ENCODE measurements at places on chromosomes 1 and 21.
A peak's percentile ranks its signal among the peaks of the same experiment; 100 is the strongest.

- no peak for DNase-seq
These were observed 38.5 kb downstream of the ABCD3 start for GRCh38 chr1:94456736-94457135.

- DNase-seq: no peak
These were observed 106.3 kb upstream of the HMCN1 start for GRCh38 chr1:185627761-185628501.

- no peak for DNase-seq
These were observed 4.9 kb upstream of the GJB5 start for GRCh38 chr1:34749992-34750391.

- DNase-seq: no peak
These were observed 200.9 kb downstream of the TM2D1 start for GRCh38 chr1:61523893-61524605.

DNA sequence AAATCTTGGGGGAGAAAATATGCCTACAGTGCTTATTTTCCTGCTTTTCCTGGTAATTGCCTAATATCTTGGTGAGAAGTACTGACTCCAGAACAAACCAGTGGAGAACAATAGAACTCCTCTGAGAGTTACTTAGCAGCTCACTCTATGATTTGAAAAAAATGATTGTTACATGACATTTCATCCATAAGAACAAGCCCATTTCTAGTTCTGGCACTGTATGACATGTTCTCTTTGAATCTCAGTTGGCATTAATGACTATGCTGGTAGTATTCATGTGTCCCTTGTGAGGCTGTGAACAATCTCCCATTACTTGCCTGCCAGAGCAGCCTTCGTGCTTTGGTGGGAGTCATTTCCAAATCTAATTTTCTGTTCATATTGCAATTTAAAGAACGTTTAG is 58.0 kb downstream of the CLIC4 start:
- no peak for DNase-seq

- no peak for DNase-seq
These were observed 17.0 kb downstream of the COQ8A start for GRCh38 chr1:226956942-226957713.

DNA sequence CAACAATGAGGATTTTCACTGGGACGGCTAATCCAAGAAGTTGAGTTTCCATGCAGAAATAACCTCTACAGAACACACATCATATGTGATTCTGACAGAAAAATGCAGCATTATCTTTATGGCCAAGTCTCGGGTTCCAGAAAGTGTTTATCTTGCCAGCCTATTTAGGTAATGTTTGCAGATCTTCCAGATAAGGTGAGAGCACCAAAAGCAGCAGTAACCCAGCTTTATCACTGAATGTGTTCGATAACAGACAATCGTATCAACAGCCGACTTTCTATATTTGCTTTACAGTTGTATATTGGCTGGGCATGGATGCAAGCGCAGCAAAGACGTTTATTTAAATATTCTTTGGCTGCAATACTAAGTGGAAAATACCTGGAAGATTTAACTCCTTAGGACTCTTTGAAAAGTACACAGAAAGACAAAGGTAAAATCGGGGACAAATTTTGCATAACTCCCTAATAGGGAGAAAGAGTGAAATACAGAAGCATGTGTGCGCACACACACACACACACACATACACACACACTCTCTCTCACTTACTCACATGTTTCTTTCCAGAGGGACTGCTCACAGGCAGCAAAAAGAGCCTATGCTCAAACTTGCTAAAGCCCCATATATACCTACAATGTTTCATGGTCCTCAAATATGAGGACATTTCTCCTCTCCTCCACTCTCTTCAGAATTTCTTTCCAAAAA is 3.0 kb upstream of the CTSK start:
- DNase-seq: no peak

GRCh38 chr1:203208181-203208580 is 21.3 kb downstream of the CHIT1 start:
- DNase-seq: no peak

DNA sequence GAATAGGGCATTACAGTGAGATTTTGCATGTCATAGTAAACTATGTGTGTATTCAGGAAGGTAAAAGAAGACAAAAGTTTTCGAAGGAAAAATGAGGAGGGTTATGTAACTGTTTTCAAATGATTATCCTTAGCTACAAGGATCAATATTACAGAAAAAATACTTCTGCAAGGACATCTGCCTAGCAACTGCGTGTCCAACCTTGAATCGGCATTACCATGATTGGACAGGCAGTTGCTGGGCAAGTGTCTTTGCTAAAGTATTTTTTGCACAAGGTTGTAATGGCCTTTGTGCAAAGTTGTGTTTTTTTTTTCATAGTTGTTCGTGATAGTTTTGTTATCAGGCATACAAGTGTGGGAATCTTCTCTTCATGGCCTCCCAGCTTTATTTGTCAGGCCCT is 136.8 kb downstream of the FASLG start:
- DNase-seq: no peak

- DNase-seq: peak; percentile 15
These were observed 48.2 kb downstream of the SYT6 start for GRCh38 chr1:114105421-114105979.

GRCh38 chr1:203511930-203512329 is 18.0 kb downstream of the OPTC start:
- no peak for DNase-seq

DNA sequence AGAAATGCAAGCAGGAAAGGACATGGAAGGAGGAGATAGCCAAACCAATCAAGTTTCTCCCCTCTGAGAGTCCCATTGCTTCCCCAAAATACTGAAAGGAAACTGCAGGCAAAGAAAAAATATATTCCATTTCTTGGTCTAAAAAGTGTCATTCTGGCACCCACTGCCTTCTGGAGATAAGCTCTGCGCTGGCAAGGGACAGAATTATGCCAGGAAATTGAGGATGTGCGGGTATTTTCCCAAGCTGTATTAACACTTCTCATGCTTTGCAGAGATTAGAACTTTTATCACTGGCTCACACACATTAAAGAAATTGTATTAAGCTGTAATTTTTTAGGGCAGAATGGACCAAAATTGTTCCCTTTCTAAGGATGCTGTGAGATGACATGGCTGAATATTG is 381.2 kb upstream of the DUSP10 start:
- no peak for DNase-seq

- no peak for DNase-seq
These were observed 12.1 kb downstream of the THRAP3 start for GRCh38 chr1:36236302-36236701.

- no peak for DNase-seq
These were observed 152.7 kb downstream of the PIK3R3 start for GRCh38 chr1:45979778-45980176.

DNA sequence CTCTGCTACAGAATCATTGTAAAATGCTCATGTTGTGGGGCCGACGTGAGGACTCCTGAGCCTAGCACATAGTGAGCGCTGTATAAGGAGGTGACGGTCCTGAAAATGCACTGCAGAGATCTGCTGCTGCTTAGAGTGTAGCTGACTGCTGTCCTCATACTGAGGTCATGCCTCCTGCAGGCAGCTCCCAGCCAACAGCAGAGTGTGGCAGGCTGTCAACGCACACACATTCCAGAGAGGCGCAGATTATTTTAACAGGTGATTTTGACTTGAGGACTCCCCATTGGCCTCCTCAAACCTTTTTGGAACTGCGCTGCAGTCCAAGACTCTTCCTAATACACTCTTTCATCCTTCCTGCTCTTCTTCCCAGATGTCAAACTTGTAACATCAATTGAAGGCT is 119.8 kb upstream of the KCNJ6 start:
- no peak for DNase-seq

- no peak for DNase-seq
These were observed 22.4 kb upstream of the BCAR3 start for GRCh38 chr1:93704052-93704451.

- no peak for DNase-seq
These were observed 11.5 kb upstream of the LINGO4 start for GRCh38 chr1:151816548-151817352.

DNA sequence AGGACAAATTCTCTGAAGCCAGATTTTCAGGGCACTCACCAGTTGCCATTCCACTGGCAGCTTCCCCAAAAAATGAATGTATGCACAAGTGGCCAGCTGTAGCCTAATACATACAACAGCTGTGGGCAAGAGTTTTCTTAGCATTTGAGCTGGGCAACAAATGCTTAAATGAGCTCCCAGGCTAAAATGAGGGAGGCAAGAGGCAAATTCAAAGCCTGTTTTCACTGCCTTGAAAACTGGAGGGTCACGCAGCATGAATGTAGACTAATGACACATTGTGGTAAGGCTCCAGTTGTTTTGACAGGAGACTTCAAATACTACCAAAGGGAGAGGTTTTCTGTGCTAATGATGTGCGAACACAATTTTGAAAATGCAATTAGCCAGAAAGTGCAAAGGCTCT is 88.2 kb downstream of the TIAM1 start:
- peak; percentile 31 for DNase-seq

DNA sequence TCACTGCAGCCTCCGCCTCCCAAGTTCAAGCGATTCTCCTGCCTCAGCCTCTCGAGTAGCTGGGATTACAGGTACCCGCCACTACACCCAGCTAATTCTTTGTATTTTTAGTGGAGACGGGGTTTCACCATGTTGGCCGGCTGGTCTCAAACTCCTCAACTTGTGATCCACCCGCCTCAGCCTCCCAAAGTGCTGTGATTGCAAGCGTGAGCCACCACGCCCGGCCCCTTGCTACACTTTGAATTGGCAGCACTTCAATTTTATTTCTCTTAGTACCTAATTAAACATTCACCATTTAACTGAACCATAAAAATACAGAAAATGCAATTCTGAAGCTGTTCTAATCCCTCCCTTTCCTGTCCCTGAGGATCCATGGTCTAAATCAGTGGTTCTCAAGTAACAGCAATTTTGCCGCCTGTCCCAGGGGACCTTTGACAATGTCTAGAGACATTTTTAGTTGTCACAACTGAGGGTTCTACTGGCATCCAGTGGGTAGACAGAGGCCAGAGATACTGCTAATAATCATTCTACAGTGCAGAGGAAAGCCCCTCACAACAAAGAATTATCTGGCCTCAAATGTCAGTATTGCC is 4.3 kb upstream of the BCL2L15 start:
- no peak for DNase-seq

GRCh38 chr1:223748773-223749733 is 36.7 kb downstream of the CAPN2 start:
- DNase-seq: no peak

DNA sequence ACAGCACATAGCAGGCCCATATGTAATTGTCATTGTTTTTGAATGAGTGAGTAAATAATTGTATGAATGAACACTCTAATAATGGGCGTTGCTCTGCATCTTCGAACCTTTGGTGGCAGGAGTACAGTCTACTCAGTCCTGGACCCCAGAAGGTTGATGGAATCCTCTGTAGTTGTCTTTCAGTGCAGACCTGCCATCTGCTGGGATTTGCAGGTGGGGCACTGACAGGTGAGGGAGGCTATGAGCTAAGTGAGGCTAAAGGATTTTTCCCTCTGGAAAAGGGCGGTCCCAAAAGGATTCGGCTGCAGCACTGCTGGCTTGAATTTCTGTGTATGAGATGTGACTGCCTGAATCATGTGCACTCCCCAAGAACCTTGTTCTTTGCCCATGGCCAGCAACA is 53.4 kb downstream of the PLXNA2 start:
- DNase-seq: no peak

DNA sequence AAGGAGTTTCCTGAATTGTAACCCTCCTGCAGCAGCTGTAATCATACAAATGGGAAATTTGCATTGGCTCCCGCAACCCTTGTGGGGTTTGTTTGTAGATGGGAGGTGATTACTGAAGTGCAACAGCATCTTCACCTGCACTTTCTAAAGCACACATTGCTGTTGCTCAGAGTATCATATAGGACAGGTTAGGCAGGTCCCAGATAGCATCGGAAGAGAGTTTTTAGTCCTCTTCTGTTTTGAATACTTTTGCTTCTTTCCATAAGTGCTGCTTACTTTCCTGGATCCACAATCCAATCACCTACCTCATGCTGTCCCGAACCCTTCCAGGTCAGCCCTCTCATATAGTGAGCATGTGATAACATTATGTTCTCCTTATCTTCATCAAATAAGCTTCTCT is 300.4 kb downstream of the PTPRC start:
- DNase-seq: no peak

DNA sequence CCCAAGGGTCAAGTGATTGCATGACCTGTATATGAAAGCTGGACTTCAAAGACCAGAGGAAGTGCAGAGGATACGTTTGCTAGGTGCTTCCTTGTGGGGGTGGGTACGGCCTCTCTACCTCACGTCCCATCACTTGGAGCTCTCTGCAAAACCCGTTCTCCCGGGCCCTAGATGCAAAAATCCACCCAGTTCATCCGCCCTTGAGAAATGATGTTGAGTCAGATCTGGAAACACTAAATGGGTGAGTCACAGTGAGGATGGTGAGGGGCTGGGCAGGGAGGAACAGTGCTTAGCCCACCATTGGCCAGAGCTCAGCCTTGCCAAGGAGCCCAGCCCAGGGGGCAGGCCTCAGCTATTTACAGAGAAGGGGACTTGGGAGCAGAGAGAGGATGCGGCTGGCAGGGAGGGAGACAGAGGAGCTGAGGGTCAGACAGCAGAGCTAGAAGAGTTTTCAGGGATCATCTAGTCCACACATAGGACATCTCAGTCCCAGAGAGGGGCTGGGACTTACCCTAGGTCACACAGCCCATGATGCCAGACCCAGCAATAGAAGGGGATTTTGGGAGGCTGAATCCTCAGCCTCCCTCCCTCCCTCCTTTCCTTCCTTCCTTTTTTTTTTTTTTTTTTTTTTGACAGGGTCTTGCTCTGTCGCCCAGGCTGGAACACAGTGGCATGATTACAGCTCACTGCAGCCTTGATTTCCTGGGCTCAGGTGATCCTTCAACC is 14.6 kb downstream of the ARHGEF10L start:
- no peak for DNase-seq

DNA sequence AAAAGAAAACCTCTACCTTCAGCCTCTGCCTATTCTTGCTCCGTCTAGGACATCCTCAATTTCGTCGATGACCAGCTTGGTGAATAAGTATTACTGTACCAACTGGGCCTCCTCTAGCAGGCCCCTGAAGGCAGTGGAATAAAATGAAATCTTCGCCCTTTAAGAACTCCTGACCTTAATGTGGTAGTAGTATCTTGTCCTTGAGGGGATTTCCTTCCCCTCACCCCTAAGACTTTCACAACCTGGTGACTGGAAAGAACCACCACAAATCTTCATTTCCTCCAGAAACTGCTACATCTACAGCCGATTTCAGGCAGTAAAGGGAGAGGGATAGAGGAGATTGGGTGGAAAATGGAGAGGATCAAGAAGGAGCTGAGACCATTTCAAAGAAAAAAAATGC is 1.6 kb upstream of the HAX1 start:
- DNase-seq: no peak

DNA sequence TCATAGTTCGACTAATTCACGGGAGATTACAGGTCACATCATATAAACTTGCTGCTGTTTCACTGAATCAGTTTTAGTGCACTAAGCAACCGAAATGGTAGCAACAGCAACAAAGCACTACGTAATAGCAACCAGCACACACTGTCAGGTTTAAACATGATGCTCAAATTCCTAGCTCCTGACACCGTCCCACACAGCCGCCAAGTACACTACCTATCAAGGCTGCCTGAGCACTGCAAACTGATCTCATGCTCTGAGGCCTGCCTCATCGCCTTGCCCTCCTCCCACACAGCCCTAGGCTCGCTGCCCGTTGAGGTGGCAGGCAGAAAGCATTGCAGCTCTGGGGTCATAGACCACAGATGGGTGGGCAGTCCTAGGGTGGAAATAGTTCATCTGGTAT is 12.4 kb downstream of the LAMC2 start:
- no peak for DNase-seq
